ENCODE measurements at places on chromosomes 4 and X. TPM values are rescaled to one million over a fixed set of nuclear protein-coding genes. Genes with fewer than 3 reads are reported as not detected.

Gene RLIM
- 15.4 TPM for total RNA-seq

Gene FAM53A
- total RNA-seq, result 0.68 TPM

Gene CT83
- total RNA-seq, result not detected

Gene CT47B1
- not detected for total RNA-seq

Gene BEND2
- total RNA-seq, result not detected

Gene AMTN
- total RNA-seq, result not detected

Gene XK
- total RNA-seq, result 0.36 TPM

Gene DCAF12L2
- total RNA-seq, result 0.18 TPM

Gene TBX22
- total RNA-seq, result not detected

Gene CHST7
- 42.6 TPM for total RNA-seq

Gene RHOXF2B
- not detected for total RNA-seq

Gene ADAMTS3
- not detected for total RNA-seq

Gene TTC29
- not detected for total RNA-seq

Gene CHM
- total RNA-seq, result 8.6 TPM

Gene SLC26A1
- 0.60 TPM for total RNA-seq

Gene AREG
- total RNA-seq, result 31.2 TPM

Gene APLN
- 0.85 TPM for total RNA-seq

Gene CXCL5
- total RNA-seq, result 35.3 TPM

Gene CT47A7
- not detected for total RNA-seq

Gene MND1
- 12.3 TPM for total RNA-seq

Measured in A549 treated with Mapracorat at 1 μM for 4 hours (cell line).